ENCODE measurements at places on chromosomes 11 and 22. TPM values are rescaled to one million over a fixed set of nuclear protein-coding genes. Genes with fewer than 3 reads are reported as not detected.

Gene NXPE2
- total RNA-seq, result not detected

Gene LSP1
- total RNA-seq, result not detected

Gene SOX10
- 2.4 TPM for total RNA-seq

Gene UBTFL1
- not detected for total RNA-seq

DNA sequence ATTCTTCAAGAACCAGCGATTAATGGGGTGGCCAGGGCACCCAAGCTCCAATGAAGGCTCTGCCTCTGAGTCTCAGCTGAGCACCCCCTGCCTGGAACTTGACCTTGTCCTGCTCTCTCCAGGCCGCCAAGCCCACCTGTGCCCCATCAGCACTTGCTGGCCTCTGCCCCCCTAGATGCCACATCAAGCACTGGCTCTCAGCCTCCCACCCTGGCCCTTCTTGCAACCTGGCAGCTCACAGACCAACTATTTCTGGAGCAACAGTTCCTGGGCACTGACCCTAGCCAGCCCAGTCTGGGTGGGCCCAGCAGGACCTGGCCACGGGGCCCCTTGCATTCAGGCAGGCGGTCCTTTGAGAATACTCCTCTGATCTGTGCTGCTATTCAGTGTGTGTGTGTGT is 98.8 kb upstream of the PITPNB start:
- H3K27me3 ChIP-seq, result no peaks in the 10 kb centered on the region
- no peaks in the 10 kb centered on the region for H3K4me1 ChIP-seq
- no peak overlapping the region for H3K4me3 ChIP-seq
- no peak for DNase-seq

DNA sequence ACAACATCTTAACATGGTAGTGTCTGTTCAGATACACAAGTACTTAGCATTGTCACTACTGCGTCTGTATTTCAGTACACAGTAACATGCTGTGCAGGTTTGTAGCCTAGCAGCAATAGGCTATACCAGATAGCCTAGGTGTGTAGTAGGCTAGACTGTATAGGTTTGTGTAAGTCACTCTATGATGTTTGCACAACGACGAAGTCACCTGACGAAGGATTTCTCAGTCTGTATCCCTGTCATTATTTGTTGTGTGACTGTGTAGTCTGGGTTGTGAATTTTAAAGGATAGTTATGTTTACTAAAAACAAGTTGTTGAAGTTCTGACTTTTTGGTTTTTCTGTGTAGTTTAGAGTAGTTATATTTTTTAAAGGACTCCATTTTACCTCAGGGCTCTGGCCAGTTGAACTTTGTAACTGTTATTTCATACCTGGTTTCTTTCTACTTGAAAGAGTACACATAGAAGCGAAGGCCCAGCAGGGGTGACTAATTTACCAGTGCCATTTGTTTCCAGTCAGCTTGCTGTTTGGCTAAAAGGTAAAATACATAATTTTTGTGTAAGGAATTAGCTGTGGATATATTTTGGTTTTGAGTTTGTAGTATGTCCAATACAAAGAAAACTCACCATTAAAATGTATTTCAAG is 72.3 kb downstream of the PPP6R3 start:
- H3K4me3 ChIP-seq, result no peak overlapping the region
- H3K4me1 ChIP-seq, result peaks cover 3% of the 10 kb centered on the region
- peaks cover 17% of the 10 kb centered on the region for H3K36me3 ChIP-seq

GRCh38 chr11:45042560-45042959 is 91.9 kb upstream of the TP53I11 start:
- H3K36me3 ChIP-seq, result peaks cover 5% of the 10 kb centered on the region
- H3K4me3 ChIP-seq, result no peak overlapping the region
- no peaks in the 10 kb centered on the region for H3K27me3 ChIP-seq

DNA sequence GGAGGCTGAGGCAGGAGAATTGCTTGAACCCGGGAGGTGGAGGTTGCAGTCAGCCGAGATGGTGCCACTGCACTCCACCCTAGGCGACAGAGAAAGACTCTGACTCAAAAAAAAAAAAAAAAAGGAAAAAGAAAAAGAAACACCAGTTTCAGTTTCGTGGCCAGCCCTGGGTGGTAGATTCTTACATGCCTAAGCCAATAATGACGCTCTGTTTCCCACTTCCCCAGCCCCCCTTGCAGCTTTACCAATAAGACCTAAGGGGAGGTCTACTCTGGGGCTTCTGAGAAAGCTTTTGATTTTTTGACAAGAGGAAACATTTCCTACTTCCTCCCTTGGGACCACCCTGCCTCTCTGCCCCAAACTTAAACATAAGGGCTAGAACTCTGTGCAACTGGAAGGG is 30.0 kb upstream of the PTPRJ start:
- no peaks in the 10 kb centered on the region for H3K27me3 ChIP-seq
- H3K27ac ChIP-seq, result no peak overlapping the region
- H3K4me3 ChIP-seq, result no peak overlapping the region
- no peaks in the 10 kb centered on the region for H3K4me1 ChIP-seq
- no peaks in the 10 kb centered on the region for H3K36me3 ChIP-seq

- peak; percentile 92 for DNase-seq
- peaks cover 34% of the 10 kb centered on the region for H3K36me3 ChIP-seq
- peak overlapping the region; percentile 71 for H3K27ac ChIP-seq
- H3K4me1 ChIP-seq, result no peaks in the 10 kb centered on the region
- no peaks in the 10 kb centered on the region for H3K27me3 ChIP-seq
- no peak overlapping the region for H3K4me3 ChIP-seq
These were observed 32.0 kb downstream of the TMEM184B start for GRCh38 chr22:38240734-38241252.

- H3K4me3 ChIP-seq, result no peak overlapping the region
- no peak for DNase-seq
- no peaks in the 10 kb centered on the region for H3K36me3 ChIP-seq
- H3K4me1 ChIP-seq, result no peaks in the 10 kb centered on the region
- H3K27ac ChIP-seq, result no peak overlapping the region
- H3K27me3 ChIP-seq, result no peaks in the 10 kb centered on the region
These were observed 309.8 kb downstream of the CASP12 start for GRCh38 chr11:104588446-104588845.

DNA sequence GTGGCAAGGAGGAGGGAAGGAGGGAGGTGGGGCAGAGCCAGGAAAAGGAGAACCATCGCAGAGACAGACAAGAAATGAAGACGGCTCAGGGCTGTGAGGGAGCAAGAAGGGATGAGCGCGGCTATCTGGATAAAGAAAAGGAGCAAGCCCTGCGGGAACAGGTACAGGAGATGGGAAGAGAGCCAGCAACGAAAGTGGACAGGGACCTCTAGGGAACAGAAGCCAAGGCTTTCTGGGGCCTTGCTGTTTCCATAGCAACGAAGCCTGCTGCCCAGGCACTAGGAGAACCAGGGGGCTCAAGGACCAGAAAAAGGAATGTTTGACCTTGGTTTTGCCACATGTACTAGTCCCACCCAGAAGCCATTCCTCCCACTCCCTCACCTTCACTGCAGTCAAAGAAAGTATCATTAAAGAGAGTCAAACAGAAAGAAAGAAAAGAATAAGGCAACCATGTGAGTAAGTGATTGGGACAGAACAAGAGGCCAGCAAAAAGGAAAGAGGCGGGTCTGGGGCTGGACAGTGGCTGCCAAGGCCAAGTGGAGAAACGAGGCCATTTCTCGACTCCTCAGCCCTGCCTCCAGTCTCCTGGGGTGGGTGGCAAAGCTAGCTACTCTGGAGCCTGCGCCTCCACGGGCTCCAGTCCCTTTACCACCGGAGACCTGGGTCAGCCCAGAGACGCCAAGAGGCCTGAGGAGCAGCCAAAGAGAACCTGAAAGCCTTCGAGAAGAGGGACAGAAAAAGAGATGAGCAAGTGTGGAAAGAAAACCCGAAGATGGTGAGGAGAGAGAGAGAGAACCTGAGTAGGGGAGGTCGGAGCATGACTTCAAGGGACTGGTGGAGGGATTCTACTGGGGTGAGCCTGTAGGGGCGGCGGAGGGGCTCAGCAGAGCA is 35.1 kb downstream of the NRXN2 start:
- peak; percentile 40 for DNase-seq
- H3K4me1 ChIP-seq, result no peaks in the 10 kb centered on the region

- H3K36me3 ChIP-seq, result peaks cover 24% of the 10 kb centered on the region
- H3K4me3 ChIP-seq, result no peak overlapping the region
- DNase-seq, result no peak
- no peaks in the 10 kb centered on the region for H3K27me3 ChIP-seq
These were observed 46.4 kb downstream of the MCM5 start for GRCh38 chr22:35446365-35446764.

DNA sequence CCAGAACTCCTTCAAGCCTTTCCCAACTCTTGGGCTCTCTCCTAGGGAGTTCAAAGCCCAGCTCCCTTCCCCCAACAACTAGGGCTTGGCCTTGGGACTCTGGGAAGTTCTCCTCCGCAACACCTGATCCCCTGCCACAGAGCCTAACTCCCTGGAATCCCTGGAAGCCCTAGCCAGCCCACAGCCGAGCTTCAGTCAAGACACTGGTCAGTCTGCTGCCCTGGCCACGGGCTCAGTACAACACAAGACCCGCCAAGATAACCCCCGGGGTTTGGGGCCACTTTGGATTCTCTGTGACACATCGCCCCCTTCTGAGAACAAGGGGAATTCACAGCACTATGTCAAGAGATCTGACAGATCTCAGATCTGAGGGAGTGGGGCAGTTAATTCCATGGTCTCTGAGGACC is 58.3 kb downstream of the SLC22A12 start:
- no peaks in the 10 kb centered on the region for H3K4me1 ChIP-seq
- peak; percentile 76 for DNase-seq
- H3K27me3 ChIP-seq, result no peaks in the 10 kb centered on the region
- H3K4me3 ChIP-seq, result peak overlapping the region; percentile 62

DNA sequence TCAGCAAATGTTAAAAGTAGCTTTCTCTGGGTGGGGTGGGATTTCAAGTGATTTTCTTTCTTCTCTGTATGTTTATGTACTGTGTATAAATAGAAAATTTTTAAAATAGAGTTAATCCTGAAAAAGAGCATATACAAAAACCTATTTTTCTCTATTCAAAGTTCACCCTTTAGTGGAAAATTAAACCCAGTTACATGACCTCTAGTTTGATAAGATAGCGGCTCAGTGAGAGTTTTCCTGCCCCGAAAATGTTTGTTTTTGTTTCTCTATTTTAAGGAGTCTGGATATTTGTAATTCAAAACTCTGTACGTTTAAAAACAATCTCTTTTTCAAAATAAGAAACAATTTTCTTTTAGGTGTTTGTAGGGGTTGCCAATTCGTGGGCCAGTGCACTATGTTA is 42.1 kb upstream of the PITPNB start:
- peaks cover 3% of the 10 kb centered on the region for H3K4me1 ChIP-seq
- no peak for DNase-seq
- no peak overlapping the region for H3K4me3 ChIP-seq
- H3K36me3 ChIP-seq, result peaks cover 8% of the 10 kb centered on the region
- H3K27me3 ChIP-seq, result no peaks in the 10 kb centered on the region

DNA sequence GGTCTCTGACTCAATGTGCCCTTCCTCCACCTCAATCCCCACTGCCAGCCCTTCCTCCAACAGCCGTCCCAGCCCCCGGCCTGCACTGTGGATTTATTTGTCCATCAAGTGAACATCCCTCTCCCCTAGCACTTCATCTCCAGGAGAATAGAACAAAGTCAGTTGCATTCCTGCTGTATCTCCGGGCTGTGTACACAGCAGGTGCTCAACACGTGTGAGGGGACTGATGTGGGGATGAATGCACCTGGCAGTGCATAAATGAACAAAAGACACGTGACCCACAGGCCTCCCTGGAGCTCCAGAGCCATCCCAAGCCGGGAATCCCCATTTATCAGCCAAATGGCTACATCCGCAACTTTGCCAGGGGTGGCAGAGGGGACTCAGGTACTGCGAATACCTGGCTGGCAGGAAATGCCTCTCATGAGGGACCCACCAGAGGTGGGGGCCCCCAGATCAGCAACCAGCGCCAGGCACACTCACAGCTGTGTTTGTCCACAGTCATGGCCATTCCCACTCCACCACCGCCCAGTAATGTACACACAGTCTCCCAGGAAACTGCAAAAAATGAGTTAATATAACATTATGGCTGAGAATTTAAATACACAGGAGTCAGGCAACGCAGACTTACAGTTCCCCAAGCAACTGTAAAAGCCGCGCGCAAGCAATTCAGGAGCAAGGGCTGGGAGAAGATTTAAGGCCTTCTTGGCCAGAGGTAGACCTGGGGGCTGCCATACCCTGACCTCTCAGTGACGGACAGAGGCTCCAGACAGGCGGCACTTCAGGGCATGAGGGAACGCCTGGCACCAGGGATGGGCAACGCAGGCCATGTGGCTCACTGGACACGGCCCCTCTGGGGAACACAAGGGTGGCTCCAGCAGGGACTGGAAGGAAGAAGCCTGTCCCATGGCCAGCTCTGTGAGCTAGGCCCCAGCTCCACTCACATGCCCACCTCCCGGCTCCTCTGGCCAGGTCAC is 50.3 kb upstream of the TCF20 start:
- DNase-seq, result no peak
- no peak overlapping the region for H3K4me3 ChIP-seq
- H3K27ac ChIP-seq, result no peak overlapping the region
- no peaks in the 10 kb centered on the region for H3K27me3 ChIP-seq

DNA sequence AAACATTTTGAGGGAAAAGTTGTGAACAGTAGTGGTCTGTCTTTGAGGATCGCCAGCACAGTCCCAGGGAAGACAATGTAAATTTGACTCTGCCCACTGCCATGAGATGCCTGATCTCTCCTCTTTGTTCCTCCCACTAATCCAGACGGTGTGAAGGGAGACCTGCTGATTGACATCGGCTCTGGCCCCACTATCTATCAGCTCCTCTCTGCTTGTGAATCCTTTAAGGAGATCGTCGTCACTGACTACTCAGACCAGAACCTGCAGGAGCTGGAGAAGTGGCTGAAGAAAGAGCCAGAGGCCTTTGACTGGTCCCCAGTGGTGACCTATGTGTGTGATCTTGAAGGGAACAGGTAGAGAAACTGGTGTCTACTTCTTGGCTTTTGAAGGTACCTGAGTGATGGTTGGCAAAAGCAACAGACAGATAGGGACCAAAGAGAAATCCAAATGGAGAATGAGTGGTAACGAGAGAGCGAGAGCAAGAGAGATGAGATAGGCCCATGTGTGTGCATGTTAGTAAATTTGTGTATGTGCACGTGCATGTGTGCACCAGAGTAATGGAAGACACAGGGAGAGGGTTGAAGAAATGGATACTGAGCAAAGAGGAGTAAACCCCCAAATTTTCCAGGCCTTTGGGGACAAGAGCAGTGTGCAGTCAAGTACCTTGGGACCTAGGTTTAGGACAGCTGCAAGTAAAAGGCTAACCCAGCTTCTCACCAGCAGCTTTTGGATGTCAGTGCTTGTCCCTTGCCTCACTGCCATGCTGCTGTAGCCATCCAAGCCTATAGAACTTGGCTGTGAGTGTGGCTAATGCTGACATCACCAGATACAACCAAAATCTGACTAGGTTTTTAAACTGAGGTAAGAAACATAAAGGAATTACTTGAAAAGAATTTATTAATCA is 1.9 kb downstream of the NNMT start:
- no peaks in the 10 kb centered on the region for H3K4me1 ChIP-seq
- H3K27ac ChIP-seq, result no peak overlapping the region
- DNase-seq, result no peak
- no peaks in the 10 kb centered on the region for H3K27me3 ChIP-seq
- H3K36me3 ChIP-seq, result no peaks in the 10 kb centered on the region

- no peak overlapping the region for H3K27ac ChIP-seq
- H3K4me1 ChIP-seq, result no peaks in the 10 kb centered on the region
- no peaks in the 10 kb centered on the region for H3K36me3 ChIP-seq
- H3K27me3 ChIP-seq, result no peaks in the 10 kb centered on the region
- H3K4me3 ChIP-seq, result no peak overlapping the region
- DNase-seq, result no peak
These were observed 36.0 kb upstream of the MYH9 start for GRCh38 chr22:36423461-36424404.
